ENCODE measurements at places on chromosomes 1 and 21. TPM values are rescaled to one million over a fixed set of nuclear protein-coding genes. Genes with fewer than 3 reads are reported as not detected.

LDLRAD2 gene
- polyA plus RNA-seq, result 3.6 TPM

SPTA1 gene
- polyA plus RNA-seq, result 1.3 TPM

ZNF683 gene
- polyA plus RNA-seq, result not detected

- DNase-seq, result no peak
Observed at GRCh38 chr1:186648613-186649012, 31.6 kb downstream of the PTGS2 start.

DNA sequence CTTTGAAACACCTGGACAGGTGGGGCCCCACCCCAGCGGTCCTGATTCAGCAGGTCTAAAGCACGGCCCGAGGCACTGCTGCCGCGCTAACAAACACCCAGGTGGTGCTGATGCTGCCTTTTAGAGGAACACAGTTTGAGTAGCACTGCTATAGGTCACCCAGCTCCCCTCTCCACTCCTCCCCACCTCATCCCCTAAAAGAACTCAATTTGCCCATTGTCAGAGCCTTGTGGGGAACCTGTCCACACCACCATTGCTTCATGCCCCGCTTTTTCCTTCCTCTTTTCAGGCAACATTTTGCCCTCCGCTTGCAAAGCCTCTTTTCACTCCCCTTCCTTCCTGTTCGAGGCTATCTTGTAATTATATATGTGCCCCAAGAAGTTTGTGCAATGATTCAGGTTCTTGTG, 26.2 kb upstream of the PADI4 start:
- no peak for DNase-seq

IGSF5 gene
- 1.5 TPM for polyA plus RNA-seq

VCAM1 gene
- polyA plus RNA-seq, result 49.6 TPM

All from right renal pelvis (tissue), 4 donors.